Activated naive CD8-positive, alpha-beta T cell treated with anti-CD3 and anti-CD28 coated beads, Interleukin-2, amount 10 ng/mL, durations not matched to agents 7 days and 5 days (primary cell): ENCODE measurements at places on chromosomes 11 and 22.

DNA sequence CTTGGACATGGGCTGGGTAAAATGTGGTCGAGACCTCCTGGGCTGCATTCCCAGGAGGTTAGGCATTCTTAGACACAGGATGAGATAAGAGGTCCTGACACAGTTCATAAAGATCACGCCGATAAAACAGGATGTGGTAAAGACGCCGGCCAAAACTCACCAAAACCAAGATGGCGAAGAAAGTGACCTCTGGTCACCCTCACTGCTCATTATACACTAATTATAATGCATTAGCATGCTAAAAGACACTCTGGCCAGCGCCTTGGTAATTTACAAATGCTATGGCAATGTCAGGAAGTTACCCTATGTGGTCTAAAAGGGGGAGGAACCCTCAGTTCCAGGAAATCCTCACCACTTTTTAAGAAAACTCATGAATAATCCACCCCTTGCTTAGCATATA lies 983.3 kb downstream of the OPCML start:
- no peak overlapping the region for H3K4me3 ChIP-seq
- no peaks in the 10 kb centered on the region for H3K4me1 ChIP-seq
- no peaks in the 10 kb centered on the region for H3K36me3 ChIP-seq

GRCh38 chr22:35226958-35227647 lies 30.2 kb upstream of the HMGXB4 start:
- H3K36me3 ChIP-seq: no peaks in the 10 kb centered on the region
- H3K4me3 ChIP-seq: no peak overlapping the region
- peaks cover 4% of the 10 kb centered on the region for H3K27me3 ChIP-seq
- no peak overlapping the region for H3K27ac ChIP-seq
- DNase-seq: no peak

DNA sequence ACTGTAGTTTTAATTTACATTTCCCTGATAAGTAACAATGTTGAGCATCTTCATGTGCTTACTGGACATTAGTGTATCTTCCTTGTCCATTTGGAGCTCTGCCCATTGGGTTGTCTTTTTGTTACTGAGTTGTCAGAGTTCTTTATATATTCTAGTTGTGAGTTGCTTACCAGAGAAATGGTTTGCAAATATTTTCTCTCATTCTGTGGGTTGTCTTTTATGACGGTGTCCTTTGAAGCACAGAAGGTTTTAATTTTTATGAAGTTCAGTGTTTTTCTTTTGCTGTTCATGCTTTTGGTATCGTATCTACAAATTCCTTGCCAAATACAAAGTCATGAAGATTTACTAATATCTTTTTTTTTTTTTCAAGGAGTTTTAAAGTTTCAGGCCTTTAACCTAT lies 42.4 kb downstream of the ZBTB44 start:
- no peaks in the 10 kb centered on the region for H3K4me1 ChIP-seq
- H3K27ac ChIP-seq: no peak overlapping the region

DNA sequence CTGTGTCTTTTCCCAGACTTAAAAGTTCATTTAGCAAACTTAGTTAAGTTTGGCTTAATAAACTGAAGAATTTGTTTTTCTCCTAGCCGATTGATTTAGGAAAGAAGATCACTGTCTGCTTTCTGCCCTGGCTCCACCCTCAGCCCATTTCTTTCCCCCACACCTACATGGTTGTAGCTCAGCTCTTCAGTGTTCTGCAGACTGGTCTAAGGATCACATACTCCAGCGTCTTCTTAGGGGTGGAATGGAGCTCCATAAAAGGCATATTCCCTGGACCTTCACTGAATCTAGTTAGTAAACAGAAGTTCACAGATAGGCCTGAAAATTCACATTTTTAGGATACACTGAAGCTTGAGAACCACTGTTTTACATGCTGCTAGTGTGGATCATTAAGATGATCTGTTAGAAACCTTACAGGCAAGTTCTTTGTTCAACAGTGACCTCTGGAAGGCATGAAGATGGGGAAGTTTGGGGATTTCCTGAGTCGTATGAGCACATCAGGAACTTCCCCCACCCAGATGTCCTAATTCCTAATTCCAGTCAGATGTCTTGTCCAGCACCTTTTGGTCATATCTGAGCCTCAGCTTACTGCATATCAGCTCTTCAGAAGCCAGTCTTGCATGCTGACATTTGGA lies 16.8 kb downstream of the PIWIL4 start:
- no peak overlapping the region for H3K4me3 ChIP-seq
- DNase-seq: no peak
- H3K27ac ChIP-seq: no peak overlapping the region
- H3K36me3 ChIP-seq: no peaks in the 10 kb centered on the region

DNA sequence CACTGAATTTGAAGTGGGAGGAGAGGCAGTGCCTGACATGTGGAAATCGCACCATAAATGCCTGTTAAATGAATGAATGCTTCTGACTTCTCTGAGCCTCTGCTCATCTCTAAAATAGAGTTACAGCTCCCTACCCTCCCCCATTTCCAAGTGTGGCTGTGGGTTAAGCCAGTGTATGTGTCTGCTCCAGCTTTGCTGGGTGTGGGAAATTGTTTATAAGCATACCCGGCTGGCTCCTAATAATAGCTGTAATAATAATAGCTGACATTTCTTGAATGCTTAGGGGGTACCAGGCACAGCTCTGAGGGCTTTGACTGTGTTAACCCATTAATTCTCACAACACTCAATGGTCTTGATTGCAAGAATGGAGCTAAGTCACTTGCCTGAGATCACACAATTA lies 7.0 kb upstream of the FCHSD2 start:
- H3K36me3 ChIP-seq: peaks cover 4% of the 10 kb centered on the region
- no peak overlapping the region for H3K4me3 ChIP-seq
- no peaks in the 10 kb centered on the region for H3K27me3 ChIP-seq
- DNase-seq: no peak
- peaks cover 69% of the 10 kb centered on the region for H3K4me1 ChIP-seq

DNA sequence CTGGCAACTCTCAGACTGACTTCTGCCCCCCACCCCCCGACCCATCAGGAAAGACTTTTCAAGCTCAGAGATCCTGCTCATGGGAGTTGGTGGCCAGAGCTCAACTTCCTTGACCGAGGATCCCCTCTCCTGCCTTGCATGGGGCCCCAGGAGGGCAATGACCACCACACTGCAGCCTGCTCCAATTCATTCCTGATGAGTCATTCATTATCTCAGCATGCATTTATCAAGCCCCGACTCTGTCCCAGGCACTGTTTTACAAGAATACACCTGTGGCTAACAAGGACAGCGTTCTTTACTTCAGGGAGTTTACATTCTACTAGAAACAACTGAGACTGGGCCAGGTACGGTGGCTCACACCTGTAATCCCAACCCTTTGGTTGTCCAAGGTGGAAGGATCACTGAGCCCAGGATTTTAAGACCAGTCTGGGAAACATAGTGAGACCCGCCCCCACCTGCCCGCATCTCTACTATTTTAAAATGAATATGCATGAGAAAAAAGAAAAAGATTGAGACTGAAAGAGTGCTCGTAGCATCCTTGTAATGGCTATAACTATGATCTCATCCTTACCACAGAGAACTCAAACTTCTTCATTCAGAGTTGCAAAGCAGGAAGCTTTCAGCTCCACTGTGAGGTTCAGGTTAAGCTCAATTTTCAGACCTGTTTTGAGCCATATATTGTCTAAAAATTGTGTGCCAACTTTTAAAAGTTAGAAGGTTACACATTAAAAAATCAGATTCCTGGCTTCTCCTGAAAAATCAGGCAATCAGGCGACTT lies 60.4 kb downstream of the FEZ1 start:
- H3K4me1 ChIP-seq: peaks cover 3% of the 10 kb centered on the region
- H3K4me3 ChIP-seq: no peak overlapping the region
- H3K27ac ChIP-seq: no peak overlapping the region

DNA sequence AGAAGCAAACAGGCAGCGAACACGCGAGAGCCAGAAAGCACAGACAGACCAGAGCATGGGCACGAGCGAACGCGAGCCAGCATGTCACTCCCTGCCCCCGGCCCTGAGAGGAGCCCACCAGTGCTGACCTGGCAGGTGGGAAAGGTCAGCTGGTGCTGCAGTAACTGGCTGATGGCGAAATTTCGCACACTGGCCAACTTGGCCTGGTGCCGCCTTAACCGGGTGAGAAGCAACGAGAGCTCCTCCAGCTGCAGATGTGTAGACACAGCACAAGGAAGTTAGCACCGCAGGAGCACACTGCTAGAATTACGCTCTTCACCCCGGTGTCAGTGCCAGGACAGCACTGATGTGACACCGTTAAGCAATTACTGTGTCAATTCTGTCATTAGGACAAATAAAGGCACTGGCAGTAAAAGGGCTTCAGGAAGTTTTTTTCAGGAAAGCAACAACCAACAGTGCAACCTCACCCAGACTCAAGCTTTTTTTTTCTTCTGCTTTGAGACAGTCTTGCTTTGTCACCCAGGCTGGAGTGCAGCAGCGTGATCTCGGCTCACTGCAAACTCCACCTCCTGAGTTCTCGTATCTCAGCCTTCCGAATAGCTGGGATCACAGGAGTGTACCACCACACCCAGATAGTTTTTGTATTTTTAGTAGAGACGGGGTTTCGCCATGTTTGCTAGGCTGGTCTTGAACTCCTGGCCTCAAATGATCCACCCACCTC lies 76.8 kb downstream of the C11orf58 start:
- no peak overlapping the region for H3K4me3 ChIP-seq
- peaks cover 3% of the 10 kb centered on the region for H3K27me3 ChIP-seq
- H3K4me1 ChIP-seq: no peaks in the 10 kb centered on the region
- no peaks in the 10 kb centered on the region for H3K36me3 ChIP-seq
- no peak overlapping the region for H3K27ac ChIP-seq

GRCh38 chr11:117180661-117181585 lies 2.4 kb downstream of the SIDT2 start:
- H3K27ac ChIP-seq: peak overlapping the region; percentile 49
- DNase-seq: peak; percentile 55
- H3K4me3 ChIP-seq: peak overlapping the region; percentile 93
- H3K27me3 ChIP-seq: no peaks in the 10 kb centered on the region
- H3K36me3 ChIP-seq: no peaks in the 10 kb centered on the region

- H3K4me1 ChIP-seq: no peaks in the 10 kb centered on the region
- no peak for DNase-seq
- no peaks in the 10 kb centered on the region for H3K36me3 ChIP-seq
Measured at GRCh38 chr22:30829901-30830550, 135.4 kb downstream of the OSBP2 start.

DNA sequence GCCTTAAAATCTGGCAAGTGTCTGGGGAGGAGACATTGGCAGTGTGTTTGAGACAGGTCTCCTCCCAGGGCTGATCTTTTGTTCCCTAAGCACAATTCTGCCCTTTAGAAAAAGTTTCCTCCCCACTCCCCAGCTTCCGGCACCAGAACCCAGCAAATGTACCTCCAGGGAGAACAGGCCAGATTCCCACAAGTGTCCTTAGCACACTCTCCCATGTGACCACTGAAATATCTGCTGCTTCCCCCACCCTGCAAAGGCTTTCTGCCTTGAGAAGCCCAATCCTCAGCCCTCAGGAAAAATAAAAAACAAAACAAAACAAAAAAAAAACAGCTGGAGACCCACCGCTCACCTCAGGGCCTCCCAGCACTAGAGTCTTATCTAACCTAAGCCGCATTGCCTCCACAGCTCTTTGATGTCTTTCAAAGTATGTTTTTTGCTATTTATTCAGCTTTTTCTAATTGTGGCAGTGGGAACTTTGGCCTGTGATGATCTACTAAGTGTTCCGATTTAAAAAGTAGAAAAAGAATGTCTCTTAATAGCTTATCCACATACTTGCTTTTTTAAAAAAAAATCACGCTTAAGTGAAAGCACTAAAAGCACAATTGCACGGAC lies 29.0 kb upstream of the FBLN1 start:
- peaks cover 11% of the 10 kb centered on the region for H3K27me3 ChIP-seq
- H3K36me3 ChIP-seq: no peaks in the 10 kb centered on the region
- no peak for DNase-seq
- no peak overlapping the region for H3K4me3 ChIP-seq
- H3K4me1 ChIP-seq: no peaks in the 10 kb centered on the region

GRCh38 chr11:126114486-126115126 lies 51.9 kb upstream of the CDON start:
- H3K4me1 ChIP-seq: no peaks in the 10 kb centered on the region
- no peak overlapping the region for H3K4me3 ChIP-seq
- no peaks in the 10 kb centered on the region for H3K27me3 ChIP-seq

- no peak for DNase-seq
- no peak overlapping the region for H3K4me3 ChIP-seq
Measured at GRCh38 chr22:19996694-19997384, 19.8 kb downstream of the ARVCF start.

- no peak overlapping the region for H3K4me3 ChIP-seq
- no peak overlapping the region for H3K27ac ChIP-seq
- no peaks in the 10 kb centered on the region for H3K36me3 ChIP-seq
- H3K27me3 ChIP-seq: peaks cover 12% of the 10 kb centered on the region
- DNase-seq: no peak
Measured at GRCh38 chr11:8740129-8740528, 57.5 kb downstream of the RPL27A start.

GRCh38 chr11:35907648-35908431 lies 36.0 kb upstream of the LDLRAD3 start:
- H3K4me1 ChIP-seq: peaks cover 1% of the 10 kb centered on the region
- H3K4me3 ChIP-seq: no peak overlapping the region
- H3K27ac ChIP-seq: no peak overlapping the region
- H3K36me3 ChIP-seq: no peaks in the 10 kb centered on the region

- peaks cover 25% of the 10 kb centered on the region for H3K4me1 ChIP-seq
- peak overlapping the region; percentile 89 for H3K4me3 ChIP-seq
- peaks cover 21% of the 10 kb centered on the region for H3K36me3 ChIP-seq
- no peaks in the 10 kb centered on the region for H3K27me3 ChIP-seq
Measured at GRCh38 chr22:20117633-20118299, 740 bp upstream of the TRMT2A start.

DNA sequence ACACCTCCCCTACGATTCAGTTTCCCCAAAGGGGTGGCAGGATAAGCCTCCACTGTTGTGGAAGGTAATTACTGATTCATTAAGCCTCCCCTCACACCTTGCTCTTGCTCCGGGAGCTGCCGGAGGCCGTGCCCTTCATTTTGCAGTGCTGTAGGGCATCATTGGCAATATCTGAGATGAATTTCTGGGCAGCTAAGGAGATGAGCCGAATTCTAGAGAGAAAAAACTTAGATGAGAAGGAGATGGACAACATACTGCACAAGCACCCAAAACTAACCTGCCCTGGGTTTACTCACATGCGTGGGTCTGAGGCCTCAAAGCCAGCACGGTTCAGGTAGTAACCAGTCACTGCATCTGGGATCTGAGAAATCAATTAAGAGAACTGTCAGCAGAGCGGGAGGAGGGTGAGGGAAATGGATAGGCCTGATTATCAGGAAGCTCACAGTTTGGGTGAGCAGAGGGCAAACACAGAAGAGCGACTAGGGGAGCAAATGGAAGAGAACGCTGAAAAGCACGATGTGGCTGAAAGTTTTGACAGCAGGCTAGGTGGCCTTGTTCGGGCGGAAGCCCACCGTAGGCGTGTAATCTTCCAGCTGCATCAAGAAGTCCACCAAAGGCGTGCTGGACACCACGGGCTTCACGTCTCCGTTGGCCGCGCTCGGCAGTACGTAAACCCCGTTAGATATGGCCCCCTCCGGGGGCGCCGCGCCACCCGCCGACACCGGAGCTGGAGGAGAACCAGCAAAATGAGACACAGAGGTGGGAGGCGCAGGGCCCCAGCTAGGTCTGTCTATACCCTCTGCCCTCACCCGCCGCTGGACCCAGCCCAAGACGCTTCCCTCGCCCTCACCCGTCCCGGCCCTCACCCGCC lies 689 bp downstream of the TAF10 start:
- DNase-seq: peak; percentile 24
- H3K4me1 ChIP-seq: peaks cover 35% of the 10 kb centered on the region
- H3K27ac ChIP-seq: peak overlapping the region; percentile 93
- no peaks in the 10 kb centered on the region for H3K27me3 ChIP-seq
- peak overlapping the region; percentile 94 for H3K4me3 ChIP-seq
